ENCODE measurements at places on chromosomes 2 and 18. TPM values are rescaled to one million over a fixed set of nuclear protein-coding genes. Genes with fewer than 3 reads are reported as not detected.

- DNase-seq, result no peak
- no peaks in the 10 kb centered on the region for H3K36me3 ChIP-seq
- no peaks in the 10 kb centered on the region for H3K27me3 ChIP-seq
- peaks cover 17% of the 10 kb centered on the region for H3K4me1 ChIP-seq
These were observed 71.9 kb downstream of the TNP1 start for GRCh38 chr2:216787851-216788540.

DNA sequence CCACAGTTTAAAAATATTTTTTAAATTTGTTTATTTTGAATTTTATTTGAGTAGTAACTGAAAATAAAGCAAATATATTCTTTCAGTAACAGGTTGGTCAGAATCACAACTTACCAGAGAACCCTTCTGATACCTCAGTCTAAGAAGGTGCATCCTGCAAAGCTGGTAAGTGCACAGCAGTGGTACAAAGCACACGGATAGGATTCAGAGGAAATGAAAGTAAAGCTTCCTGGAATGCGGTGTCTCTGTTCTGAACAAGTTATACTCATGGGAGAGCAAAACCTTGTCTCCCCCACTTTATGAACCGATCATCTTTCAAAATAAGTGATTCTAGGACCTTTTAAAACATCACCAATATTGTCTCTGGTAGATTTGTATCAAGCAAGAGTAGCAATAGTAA, 398.3 kb downstream of the TMX3 start:
- H3K27me3 ChIP-seq, result no peaks in the 10 kb centered on the region
- peak overlapping the region; percentile 25 for H3K4me3 ChIP-seq
- no peaks in the 10 kb centered on the region for H3K36me3 ChIP-seq

DNA sequence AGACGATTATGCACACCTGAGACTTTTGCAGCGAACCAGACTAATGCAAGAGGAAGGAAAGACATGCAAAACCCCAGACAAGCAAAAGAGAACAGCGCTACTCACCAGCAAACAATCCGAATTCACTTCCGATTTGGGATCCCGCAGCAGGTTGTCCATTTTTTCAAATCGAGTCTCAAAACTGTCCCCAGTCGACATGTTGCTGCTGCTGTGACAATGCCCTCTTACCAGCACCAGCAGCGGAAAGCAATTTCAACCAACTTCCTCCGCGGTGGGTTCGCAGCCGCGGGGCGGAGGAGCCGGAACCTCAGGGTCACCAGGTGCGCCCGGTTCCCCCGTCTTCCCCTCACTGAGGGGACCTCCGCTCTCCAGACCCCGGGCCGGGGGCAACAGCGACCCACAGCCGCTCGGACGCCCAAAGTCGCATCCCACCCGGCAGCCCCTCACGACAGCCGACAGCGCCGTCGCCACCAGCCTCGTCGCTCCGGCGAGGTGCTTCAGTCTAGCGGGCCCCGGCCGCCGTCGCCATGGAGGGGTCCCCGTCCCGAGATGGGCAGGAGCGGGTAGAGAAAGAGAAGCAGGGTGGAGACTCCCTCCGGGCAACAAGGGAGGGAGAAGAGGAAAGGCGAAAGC, 784 bp downstream of the ROCK1 start:
- no peaks in the 10 kb centered on the region for H3K27me3 ChIP-seq
- peaks cover 51% of the 10 kb centered on the region for H3K4me1 ChIP-seq
- H3K4me3 ChIP-seq, result peak overlapping the region; percentile 93
- DNase-seq, result peak; percentile 25
- H3K36me3 ChIP-seq, result no peaks in the 10 kb centered on the region

GRCh38 chr2:84888401-84889276, 7.8 kb upstream of the TRABD2A start:
- no peak overlapping the region for H3K4me3 ChIP-seq
- DNase-seq, result no peak
- H3K27me3 ChIP-seq, result no peaks in the 10 kb centered on the region
- no peak overlapping the region for H3K27ac ChIP-seq

FAM228A gene
- total RNA-seq, result 1.2 TPM

Data from heart right ventricle (tissue), 16 donors.